BE2C (cell line): ENCODE measurements at places on chromosomes 6 and 20.
A peak's percentile ranks its signal among the peaks of the same experiment; 100 is the strongest.

DNA sequence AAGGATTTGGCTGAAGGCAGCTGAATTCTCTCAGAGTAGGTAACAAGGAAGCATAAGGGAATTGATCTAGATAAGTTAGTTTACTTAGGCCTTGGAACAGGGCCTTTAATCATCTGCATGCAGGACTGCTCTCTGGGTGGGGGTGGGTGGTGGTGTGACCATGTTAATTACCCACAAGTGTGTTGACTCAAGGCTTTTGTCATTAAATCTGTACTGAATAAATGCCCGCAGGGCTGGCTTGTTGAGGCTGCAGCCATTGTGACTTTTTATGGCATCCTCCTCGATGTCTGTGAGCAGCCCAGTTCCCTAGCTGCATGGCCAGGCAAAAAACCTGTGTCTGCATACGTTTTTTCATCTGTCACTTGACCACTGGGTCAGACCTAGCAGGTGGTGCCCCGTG, 63.5 kb upstream of the ASCC3 start:
- DNase-seq, result no peak

DNA sequence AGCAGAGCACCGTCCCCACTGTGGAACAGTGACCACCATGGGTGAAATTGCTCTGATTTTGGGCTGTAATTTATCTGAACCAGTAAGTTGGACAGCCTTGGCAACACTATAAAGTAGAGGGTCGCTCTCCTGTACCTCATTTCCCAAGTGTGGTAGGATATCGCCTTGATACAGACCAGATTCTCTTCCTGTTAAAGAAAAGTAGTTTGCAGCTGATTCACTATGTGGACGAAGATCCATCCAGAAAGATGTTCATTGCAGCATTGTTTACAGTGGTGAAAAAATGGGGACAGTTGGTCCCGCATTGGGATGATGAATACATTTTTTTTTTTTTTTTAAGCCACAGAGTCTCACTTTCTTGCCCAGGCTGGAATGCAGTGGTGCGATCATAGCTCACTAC, 74.3 kb downstream of the SLX4IP start:
- DNase-seq, result no peak

- DNase-seq, result no peak
Measured at GRCh38 chr20:62841705-62842212, 19.9 kb downstream of the TCFL5 start.

DNA sequence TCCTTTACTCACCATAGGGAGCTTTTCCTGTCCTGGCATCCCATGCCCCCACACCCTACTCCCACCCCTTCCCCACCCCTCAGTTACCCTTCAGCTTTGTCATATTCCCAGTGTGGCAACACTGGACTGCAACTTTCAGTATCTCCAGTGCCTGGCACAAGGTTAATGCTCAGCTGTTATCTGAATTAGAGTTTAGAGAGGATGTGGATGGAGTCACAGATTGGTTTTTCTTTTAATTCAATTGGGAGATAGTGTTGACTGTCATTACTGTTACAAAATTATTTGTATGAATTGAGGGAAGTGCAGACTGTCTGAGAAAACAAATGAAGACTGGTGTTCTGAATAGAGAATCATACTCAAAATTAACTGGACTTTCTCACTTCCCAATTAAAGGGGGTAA, 89.9 kb downstream of the TULP4 start:
- DNase-seq, result peak; percentile 19

DNA sequence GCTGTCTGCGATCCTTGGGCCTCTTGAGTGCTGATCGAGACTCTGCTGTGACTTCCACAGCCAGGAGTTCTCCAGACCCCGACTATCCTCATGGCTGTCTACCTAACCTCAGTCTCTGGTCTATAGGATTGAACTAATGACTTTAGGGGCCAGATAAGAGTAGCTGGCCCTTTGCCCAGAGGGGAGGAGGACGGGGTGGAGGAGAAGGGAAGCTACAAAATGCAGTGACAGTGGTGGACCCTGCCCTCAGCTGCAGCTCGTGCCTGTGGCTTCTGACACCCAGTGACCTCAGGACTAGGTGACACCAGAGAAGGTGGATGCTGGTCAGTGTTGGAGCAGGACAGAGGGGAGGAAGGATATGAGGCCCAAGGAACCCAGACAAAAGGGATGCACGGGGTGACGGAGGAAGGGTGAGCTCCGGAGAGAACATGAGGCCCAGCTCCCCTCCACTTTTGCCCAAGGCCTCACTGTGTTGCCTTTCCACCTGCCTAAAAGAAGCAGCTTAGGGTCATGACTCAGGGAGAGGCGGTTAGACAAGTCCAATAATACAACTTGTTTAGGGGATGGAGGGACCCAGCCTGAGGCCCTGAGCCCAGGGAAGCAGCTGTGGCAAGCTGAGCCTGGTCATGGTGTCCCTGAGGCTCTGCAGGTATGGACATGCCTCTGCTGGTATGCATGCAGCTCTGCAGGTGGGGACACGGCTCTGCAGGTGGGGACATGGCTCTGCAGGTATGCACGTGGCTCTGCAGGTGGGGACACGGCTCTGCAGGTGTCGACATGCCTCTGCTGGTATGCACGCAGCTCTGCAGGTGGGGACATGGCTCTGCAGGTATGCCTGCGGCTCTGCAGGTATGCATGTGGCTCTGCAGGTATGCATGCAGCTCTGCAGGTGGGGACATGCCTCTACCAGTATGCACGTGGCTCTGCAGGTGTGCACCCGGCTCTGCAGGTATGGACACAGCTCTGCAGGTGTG, 67.7 kb downstream of the SYNJ2 start:
- DNase-seq, result peak; percentile 57

DNA sequence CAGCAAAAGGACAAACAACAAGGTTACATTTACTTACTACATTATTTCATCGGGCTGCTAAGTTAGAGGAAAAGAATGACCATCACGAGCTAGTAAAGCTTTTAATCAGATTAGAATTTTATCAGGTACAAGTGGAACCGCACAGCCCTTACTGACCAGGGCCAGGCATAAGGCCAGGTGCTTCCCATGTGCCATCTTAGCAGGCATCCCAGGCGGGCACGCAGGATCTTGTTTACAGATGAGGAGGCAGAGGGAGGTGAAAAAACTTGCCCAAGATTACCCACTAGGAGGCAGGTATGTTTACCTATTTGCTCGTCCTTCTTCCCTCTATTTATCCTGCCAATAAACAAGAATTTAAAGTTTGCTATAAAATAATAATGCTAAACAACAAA, 10.7 kb downstream of the EZR start:
- DNase-seq, result no peak

DNA sequence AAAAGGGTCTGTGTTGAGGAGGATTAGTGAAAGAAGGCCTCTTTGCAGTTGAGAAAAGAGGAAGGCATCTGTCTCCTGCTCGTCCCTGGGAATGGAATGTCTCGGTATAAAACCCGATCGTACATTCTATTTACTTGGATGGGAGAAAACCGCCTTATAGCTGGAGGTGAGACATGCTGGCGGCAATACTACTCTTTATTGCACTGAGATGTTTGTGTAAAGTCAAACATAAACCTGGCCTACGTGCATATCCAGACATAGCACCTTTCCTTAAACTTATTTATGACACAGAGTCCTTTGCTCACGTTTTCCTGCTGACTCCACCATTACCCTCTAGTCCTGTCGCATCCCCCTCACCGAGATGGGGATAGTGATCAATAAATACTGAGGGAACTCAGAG, 4.5 kb downstream of the TDP2 start:
- no peak for DNase-seq

DNA sequence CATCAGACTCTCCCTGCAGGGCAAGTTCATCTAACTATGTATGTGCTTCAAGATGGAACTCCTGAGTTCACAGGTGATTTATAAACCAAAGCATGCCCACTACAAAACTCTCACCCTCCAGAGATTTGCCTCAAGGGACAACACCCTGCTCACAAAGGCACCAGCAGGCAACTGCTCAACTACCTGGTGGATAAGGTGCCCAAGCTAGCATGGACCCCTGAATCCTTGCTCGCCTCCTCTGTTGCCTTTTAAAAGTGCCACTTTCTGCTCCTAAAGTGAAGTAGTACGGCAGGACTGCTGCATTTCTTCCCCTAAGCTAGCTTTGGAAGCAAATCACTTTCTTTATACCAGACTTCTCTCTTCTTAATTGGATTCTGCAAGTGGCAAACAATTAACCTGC, 1.2 kb downstream of the LPA start:
- DNase-seq, result no peak

DNA sequence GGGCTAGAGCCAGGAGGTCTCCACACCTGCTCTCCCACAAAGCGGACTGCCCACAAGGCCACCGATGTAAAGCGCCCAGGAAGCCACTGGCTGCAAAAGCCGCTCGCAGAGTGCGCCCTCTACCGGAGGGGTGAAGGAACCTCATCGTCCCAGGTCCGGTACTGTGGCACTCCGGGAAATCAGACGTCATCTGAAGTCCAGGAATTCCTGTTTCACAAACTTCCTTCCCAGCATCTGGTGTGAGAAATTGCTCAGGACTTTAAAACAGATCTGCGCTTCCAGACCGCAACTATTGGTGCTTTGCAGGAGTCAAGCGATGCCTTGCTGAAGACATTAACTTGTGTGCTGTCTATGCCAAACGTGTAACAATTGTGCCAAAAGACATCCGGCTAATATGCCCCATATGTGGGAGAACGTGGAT, 115.1 kb upstream of the ARID1B start:
- peak; percentile 75 for DNase-seq

DNA sequence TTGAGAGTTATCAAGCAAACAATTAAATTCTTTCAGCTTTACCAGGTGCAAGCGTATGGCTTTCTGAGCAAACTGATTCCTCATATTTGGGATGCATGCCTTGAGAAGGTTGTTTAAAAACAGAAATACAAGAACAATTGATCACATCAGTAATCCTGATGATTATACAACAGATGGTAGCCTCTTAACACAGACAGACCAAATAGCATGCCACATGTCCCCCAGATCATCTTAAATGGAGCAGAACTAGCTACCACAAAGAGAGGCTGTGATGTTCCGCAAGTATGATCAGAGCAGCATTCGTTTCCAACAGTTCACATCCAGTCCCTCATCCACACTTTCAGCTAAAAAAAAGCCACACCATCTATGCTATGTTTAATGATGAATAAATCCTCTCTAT, 246.2 kb upstream of the NRSN1 start:
- no peak for DNase-seq

- peak; percentile 71 for DNase-seq
Measured at GRCh38 chr20:17898548-17898994, 70.0 kb downstream of the SNX5 start.

DNA sequence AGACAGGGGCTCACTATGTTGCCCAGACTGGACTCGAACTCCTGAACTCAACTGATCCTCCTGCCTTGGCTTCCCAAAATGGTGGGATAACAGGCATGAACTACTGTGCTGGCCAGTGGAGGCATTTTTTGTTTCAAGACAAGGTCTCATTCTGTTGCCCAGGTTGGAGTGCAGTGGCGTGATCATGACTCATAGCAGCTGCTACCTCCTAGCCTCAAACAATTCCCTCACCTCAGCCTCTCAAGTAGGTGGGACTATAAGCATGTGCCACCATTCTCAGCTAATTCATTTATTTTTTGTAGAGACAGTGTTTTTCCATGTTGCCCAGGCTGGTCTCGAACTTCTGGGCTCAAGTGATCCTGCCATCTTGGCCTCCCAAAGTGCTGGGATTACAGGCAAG, 17.2 kb downstream of the ENPP3 start:
- no peak for DNase-seq

DNA sequence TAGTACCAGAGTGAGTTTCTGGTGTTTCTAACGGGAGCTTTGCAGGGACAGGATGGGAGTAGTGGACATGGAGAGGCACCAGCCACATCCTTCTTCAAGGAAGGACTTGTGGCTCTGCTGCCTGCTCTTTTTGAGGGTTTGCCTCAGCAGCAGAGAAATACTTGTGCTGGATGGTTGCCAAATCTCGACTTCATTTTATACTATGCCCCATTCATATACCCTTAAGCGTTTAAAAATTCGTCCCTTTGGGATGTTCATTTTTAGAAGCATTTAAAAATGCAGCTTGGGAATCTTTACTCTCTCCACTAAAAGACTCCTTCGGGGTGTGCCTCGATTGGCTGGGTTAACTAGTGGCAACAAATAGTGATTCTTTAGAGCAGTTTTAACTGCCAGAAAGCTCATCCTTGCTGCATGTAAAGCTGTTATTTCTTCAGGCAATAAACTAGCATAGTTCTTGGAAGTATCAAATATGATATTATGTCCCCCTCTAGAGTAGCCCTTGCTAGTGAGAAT, 126.5 kb upstream of the B3GAT2 start:
- DNase-seq, result no peak

DNA sequence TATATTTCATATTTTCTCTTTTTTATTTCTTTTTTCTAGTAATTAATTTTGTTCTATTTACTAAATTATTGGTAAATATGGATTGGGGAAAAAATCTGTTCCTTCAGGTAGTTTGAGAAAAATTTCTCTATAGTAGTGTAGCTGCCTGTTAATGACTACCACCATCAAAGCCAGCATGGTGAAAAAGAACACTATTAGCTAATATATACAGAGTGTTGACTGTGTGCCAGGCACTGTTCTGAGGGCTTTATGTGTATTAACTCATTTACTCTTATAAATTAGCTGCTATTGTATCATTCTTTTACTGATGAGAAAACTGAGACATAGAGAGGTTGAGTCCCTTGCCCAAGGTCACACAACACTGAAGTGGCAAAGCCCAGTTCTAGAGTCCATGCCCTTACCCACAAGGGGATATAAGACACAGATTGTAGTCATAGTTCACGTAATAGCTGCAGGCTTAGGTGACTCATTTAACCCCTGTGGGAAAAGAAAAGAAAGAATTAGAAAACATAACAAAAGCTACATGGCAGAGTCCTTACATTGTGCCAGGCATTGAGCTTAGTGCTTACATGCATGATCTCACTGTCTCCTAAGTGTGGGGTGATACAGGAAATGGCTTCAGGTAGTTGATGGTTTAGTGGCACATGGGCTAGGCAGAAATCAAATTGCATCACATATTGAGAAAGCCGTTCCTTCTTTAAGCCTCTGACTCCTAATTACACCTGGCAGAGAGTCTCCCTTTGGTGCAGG, 12.2 kb upstream of the AKIRIN2 start:
- no peak for DNase-seq

DNA sequence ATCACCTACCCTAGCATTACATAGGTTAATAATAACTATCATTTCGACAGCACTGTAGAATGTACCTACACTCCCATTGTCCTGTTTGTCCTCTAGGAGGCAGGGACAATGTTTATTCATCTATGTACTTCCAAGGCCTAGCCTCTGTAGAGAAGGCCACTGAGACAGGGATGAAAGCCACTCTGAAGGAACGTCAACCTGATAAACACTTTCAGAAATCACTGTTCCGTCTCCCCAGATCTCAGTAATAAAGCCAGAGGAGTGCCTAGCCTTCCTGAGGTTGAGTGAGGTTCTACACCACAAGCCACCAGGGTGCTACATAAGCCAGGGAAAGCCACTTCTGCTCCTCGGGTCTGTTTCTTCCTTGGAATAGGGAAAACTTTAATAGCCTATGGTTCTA, 44.8 kb downstream of the POPDC3 start:
- peak; percentile 13 for DNase-seq

DNA sequence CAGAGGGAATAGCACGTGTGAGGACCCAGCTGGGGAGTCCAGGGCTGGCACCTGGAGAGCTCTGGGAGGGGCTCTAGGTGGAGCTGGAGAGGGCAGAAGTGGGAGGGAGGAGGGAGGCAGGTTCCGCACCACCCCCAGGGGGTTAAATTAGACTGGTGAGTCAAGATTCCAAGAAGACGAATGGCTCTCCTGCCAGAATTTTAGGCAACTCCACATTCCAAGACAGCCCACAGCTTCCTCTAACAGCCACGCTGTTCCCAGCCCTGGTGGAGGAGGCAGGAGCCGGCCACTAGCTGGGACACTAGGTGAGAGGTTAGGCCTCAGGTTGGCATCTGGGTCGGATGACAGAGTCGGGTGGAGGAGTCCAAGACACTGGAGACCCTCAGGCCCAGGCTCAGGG, 60.2 kb downstream of the TFAP2C start:
- DNase-seq, result no peak
